NCI-H226 (cell line): ENCODE measurements at places on chromosomes 11 and 22.

- DNase-seq, result no peak
Observed at GRCh38 chr11:62046568-62047100, 77.2 kb upstream of the INCENP start.

DNA sequence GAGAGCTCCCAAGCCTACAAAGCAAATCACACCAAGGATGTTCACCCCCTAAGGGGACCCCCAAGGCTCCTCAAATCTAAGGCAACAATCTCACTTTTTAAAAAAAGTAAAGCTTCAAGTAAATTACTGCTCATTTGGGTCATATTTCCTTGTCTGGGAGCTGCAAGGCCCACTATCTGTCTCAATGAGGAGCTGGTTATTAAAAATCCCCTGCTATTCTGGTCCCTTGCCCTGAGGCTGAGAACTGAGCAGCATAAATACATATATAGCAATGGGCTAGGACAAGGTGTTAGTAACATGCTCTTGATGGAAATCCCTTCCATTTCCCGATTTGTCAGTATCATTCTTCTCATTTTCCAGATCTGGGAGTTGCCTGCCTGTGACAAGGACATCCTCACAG lies 119.2 kb downstream of the ETS1 start:
- DNase-seq, result no peak

- DNase-seq, result no peak
Observed at GRCh38 chr22:37906364-37907008, 389 bp downstream of the MICALL1 start.

DNA sequence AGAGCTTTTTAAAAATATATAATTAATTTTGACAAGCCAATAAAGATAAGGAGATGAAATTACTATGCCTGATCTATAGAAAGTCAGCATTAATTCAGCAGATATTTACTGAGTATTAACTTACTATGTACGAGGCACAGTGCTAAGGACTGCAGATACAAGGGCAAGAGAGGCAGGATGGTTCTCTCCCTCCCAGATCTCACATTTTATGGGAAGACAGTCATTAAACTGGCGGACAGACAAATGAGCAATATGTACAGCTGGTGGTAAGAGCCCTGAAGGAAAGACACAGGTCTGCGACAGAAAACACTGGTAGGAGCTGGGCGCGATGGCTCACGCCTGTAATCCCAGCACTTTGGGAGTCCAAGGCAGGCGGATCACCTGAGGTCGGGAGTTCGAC lies 36.8 kb downstream of the MCHR1 start:
- no peak for DNase-seq

DNA sequence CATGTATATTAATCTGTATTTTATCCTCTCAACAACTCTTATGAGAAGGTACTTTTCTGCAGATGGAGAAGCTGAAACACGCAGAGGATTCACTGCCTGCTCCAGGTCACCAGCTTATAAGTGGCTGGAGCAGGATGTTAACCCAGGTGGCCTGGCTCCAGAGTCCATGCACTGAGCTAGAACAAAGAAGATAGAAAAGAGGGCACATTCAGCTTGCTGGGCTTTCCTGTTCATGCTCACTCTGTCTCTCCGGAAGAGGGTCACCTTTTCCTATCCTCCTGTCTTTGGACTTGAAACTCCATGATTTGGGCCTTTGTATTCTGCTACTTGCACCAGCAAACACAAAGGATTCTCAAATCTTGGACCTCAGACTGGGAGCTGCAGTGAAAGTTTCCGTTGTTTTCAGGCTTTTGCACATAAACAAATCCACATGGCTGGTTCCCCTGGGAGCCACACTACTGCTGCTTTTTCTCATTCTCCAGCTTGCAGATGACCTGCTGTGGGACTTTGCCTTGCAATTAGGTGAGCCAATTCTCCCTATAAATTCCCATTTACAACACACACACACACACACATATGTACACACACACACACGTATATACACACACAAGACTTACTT lies 117.3 kb upstream of the GRK3 start:
- no peak for DNase-seq

DNA sequence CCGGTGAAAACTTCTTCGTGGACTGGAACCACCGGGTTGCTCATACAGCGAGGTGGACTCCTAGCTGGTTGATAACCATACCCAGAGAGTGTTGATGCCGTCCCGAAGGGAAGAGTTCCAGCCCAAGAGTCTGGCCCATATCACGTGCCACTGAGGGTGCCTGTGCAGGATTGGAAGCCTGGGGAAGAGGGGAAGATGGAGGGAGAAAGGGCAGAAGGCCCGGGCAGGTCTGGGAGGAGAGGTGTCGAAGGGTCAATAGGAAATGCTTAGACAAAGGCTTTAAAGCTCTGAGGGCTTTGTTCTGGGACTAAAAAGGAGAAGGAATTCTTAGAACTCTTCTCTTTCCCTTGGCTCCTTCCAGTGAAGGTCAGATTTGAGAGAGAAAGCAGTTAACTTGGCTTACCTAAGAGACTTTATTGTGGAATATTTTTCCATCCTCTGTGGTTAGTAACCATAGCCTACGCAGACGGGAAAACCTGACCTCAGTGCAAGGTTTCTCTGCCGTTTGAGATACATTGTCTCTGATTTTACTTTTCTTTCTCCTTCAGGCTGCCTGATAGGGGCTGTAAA lies 70.5 kb downstream of the JAM3 start:
- no peak for DNase-seq

- DNase-seq, result no peak
Observed at GRCh38 chr11:127037001-127037400, 36.4 kb upstream of the KIRREL3 start.

DNA sequence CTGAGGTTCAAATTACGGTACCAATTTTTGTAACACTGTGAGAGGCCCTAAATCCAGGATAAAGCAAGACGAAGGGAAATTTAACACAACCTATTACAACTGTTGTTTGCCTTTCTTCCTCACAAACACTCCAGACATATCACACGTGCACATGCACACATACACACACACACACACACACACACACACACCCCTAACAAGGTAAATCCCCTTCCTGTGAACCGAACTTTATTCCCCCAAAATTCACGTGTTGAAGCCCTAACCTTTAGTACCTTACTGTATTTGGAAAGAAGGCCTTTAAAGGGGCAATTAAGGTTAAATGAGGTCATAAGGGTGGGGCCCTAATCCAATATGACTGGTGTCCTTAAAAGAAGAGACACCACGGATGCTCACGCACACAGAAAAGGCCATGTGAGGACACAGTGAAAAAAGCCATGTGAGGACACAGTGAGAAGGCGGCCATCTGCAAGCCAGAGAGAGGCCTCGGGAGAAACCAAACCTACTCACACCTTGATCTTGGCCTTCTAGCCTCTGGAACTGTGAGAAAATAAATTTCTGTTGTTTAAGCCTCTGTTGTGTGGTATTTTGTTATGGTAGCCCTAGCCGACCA lies 1.8 kb downstream of the SERGEF start:
- DNase-seq, result no peak

DNA sequence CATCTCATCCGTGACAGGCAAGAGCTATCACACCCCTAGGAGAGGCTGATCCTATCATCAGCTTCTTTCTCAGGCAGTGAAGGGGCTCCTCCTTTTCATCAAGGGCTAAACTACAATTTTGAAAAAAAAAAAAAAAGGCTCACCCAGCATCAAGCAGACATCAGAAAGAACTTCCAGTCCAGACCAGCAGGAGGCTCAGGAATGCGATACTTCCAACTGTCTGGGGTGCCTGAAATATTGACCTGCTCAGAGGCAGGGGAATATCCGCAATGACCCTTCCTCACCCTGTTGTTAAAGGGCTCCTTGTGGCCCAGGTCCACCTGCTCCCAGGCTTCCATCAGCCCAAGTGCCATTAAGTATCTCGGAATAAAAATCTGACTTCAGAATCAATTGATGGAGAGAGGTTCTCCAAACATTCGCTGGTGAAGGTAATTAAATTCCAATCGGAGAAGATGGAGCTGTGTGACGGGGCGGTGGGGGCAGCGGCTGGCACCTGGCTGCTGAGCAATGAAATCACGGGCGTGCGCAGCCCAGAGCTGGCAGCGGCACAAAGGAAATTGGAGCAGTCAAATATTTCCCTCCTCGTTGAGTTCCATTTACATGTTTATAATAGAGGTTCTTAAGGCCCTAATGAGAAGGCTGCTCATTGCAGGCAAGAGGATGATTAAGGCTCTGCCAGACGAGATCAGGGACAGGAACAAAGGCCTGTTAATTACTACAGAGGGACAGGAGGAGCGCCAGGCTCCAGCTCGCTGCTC lies 69.0 kb upstream of the THY1 start:
- no peak for DNase-seq

GRCh38 chr11:1047595-1048156 lies 11.2 kb upstream of the MUC6 start:
- DNase-seq, result no peak

- DNase-seq, result no peak
Observed at GRCh38 chr11:84543367-84544159, 1083.6 kb downstream of the DLG2 start.

DNA sequence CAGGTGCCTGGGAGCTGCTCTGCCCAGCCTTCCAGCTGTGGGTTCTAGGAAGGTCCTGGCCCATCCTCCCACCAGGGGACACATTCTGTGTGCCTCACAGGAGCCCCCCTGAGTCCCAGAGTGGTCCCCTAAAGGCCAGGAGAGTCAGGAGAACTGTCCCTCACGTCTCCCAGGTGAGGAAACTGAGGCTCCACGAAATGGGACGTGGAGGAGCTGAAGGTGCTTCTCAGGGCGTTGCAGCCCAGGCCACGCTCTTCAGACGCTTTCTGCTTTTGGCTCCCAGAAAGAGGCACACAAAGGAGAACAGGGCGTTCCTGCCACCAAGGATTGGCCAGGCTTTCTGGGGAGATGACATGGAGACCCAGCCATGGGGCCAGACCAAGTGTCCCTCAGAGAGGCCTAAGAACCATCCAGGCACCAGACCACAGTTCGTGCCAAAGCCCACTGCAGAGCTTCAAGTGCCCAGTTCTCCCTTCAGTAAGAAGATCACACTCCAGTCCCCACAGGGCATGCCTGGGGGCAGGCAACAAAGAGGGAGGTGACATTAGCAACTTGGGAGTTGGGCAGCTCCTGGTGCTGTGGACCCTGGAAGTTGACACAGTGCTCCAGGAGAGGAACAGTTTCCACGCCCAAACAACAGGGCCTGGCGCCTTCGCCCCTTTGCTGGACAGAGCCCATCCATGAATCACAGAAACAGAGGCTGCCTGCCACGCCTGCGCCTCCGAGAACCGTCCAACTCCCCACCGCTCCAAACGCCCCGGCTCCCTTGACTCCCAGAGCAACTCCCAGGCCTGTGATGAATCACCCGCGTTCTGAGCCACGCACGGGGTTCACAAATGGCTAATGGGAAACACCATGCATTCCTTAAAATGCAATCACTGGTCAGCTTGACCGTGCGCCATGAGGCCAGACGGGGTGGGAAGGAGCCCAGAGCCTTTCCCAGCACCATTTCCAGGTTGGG lies 589.2 kb downstream of the BRD1 start:
- DNase-seq, result no peak

GRCh38 chr11:116938471-116939070 lies 101.1 kb upstream of the APOA1 start:
- DNase-seq, result no peak

- no peak for DNase-seq
Observed at GRCh38 chr22:47190276-47190956, 428.0 kb downstream of the TBC1D22A start.

DNA sequence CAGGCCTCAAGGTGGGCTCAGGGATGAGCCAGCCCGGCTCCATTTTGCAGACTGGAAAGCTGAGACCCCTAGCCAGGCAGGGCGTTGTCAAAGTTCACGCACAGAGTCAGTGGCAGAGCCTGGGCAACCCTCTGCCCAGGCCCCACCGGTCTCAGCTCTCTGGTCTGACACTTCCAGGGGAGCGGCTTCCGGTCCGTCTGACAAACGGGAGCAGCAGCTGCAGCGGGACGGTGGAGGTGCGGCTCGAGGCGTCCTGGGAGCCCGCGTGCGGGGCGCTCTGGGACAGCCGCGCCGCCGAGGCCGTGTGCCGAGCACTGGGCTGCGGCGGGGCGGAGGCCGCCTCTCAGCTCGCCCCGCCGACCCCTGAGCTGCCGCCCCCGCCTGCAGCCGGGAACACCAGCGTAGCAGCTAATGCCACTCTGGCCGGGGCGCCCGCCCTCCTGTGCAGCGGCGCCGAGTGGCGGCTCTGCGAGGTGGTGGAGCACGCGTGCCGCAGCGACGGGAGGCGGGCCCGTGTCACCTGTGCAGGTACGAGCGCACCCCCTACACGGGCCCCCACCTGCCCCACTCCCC lies 36.0 kb downstream of the CD6 start:
- DNase-seq, result no peak

DNA sequence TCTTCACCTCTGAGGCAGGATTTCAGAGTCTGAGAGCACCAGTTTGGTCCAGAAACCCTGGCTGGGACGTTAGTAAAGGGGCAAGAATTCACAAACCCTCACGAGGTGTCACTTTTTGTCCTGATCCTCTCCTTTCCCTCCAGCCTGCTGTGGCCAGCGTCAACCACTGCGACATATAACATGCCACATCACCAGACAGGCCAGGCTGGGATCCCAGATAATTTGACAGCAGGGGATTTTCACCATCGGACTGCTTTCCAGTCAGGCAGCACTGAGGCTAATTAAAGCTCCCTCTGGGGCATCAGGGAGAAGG lies 36.8 kb upstream of the RBFOX2 start:
- DNase-seq, result no peak

GRCh38 chr22:37205046-37205445 lies 7.2 kb downstream of the SSTR3 start:
- DNase-seq, result no peak

- no peak for DNase-seq
Observed at GRCh38 chr22:42683578-42684283, 34.5 kb upstream of the CYB5R3 start.

DNA sequence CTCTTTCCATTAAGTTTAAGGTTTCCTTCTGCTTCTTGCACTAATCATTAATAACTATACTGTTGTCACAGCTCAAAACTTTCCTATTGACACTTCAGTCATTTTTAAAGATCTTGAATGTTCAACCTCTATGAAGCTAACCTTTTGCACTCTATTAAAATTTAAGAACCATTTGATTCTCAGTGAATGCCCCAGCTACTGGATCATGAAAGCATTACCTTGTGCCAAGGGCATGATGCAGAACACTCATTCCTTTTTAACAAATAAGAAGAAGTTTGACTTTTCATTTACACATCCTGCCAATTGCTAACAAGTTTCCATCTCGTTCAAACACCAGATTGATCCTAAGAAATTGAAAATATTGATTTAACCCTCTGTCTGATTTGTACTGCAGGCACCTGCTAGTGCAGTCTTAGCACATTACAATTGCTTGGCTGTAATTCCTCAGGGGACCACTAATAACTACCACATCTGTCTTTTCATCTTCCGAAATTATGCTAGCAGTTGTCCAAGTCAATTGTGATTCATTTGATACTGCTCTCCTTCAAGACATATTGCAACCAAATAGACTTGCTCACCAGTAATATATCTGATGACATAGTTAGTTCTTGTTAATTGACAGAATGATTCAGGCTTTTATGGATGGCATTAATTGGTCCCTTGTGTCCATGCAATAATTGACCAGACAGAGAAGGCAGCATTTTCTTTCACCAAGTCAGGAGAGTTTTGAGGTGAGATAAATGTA lies 158.4 kb downstream of the TEAD1 start:
- DNase-seq, result no peak

GRCh38 chr11:19615341-19616183 lies 97.1 kb upstream of the NAV2 start:
- no peak for DNase-seq
